Panc1 (cell line): ENCODE measurements at places on chromosomes 6 and 20. TPM values are rescaled to one million over a fixed set of nuclear protein-coding genes. Genes with fewer than 3 reads are reported as not detected.

The TREM2 gene
- not detected for total RNA-seq

The HDGFL1 gene
- total RNA-seq = not detected

The ZBP1 gene
- not detected for total RNA-seq

The KCNK15 gene
- total RNA-seq = 7.4 TPM

The UBE2C gene
- total RNA-seq = 173 TPM

The CTAGE9 gene
- 0.15 TPM for total RNA-seq

The METTL24 gene
- not detected for total RNA-seq

The NT5E gene
- total RNA-seq = 58.4 TPM

The SLC35D3 gene
- total RNA-seq = not detected

The PTK6 gene
- 6.5 TPM for total RNA-seq

The LY86 gene
- total RNA-seq = not detected

The BNIP5 gene
- total RNA-seq = not detected

The ELOVL2 gene
- total RNA-seq = 27.8 TPM

The C6orf58 gene
- total RNA-seq = not detected

The OR2J3 gene
- total RNA-seq = not detected

The KHDC3L gene
- total RNA-seq = not detected

The ELOVL4 gene
- 0.41 TPM for total RNA-seq

The LY6G6C gene
- 0.23 TPM for total RNA-seq

The BPIFB1 gene
- total RNA-seq = 0.10 TPM

The CRISP2 gene
- total RNA-seq = not detected

The ECT2L gene
- total RNA-seq = not detected

The IMPG1 gene
- not detected for total RNA-seq

The RHAG gene
- 0.23 TPM for total RNA-seq

The WFDC12 gene
- not detected for total RNA-seq

The ATG5 gene
- total RNA-seq = 51.4 TPM

The DTNBP1 gene
- total RNA-seq = 29.3 TPM

The ZC2HC1B gene
- total RNA-seq = not detected

The SLC17A2 gene
- total RNA-seq = not detected

The DEFB119 gene
- total RNA-seq = not detected

The TCF19 gene
- total RNA-seq = 21.4 TPM

The SLC25A27 gene
- 0.77 TPM for total RNA-seq

The RIMS1 gene
- 0.18 TPM for total RNA-seq

The HTR1E gene
- total RNA-seq = not detected

The SLC2A10 gene
- total RNA-seq = 1.6 TPM

The HLA-DQB2 gene
- not detected for total RNA-seq

The PAX1 gene
- not detected for total RNA-seq

The MOG gene
- not detected for total RNA-seq

The FUT9 gene
- not detected for total RNA-seq

The NHSL1 gene
- 20.6 TPM for total RNA-seq

The AVP gene
- total RNA-seq = not detected

The EYA2 gene
- 1.9 TPM for total RNA-seq

The PAK5 gene
- total RNA-seq = not detected

The PRPF6 gene
- total RNA-seq = 88.4 TPM

The PGBD1 gene
- 7.6 TPM for total RNA-seq

The SMLR1 gene
- 0.08 TPM for total RNA-seq

The SOX18 gene
- total RNA-seq = 18.7 TPM

The DSN1 gene
- total RNA-seq = 27.2 TPM

The RAET1L gene
- not detected for total RNA-seq

The FAM217A gene
- not detected for total RNA-seq

The PHACTR1 gene
- 0.05 TPM for total RNA-seq

The FGD2 gene
- 0.10 TPM for total RNA-seq

The AURKA gene
- 115 TPM for total RNA-seq

The HLA-DPB1 gene
- total RNA-seq = 0.64 TPM

The SOX12 gene
- 48.6 TPM for total RNA-seq

The MACROD2 gene
- total RNA-seq = 1.2 TPM
